ENCODE measurements at places on chromosomes 5 and 9.
A peak's percentile ranks its signal among the peaks of the same experiment; 100 is the strongest.

GRCh38 chr9:79526149-79526672 lies 45.6 kb upstream of the TLE4 start:
- DNase-seq: no peak

DNA sequence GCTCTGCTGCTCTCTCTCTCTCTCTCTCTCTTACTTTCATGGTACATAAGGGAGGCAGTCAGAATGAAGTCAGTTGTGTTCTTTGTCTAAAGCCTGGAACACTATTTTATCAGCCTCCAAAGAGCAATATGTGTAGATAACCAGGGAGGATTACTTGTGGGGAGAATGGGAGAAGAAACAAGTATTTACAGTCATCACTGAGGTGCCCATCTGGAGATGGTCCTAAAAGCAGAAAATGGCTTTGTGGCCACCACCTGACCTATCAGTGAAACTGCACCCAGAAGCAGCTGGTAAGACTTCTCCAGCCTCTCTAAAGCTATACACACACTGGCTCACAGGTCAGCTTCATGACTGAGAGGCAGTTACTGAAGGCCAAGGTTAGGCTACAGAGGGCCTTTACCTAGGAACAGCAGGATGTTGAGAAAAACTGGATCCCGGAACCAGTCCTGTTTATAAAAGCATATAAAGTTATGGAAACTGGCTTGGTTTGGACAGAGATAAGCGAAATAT lies 75.1 kb downstream of the MRPS27 start:
- no peak for DNase-seq

DNA sequence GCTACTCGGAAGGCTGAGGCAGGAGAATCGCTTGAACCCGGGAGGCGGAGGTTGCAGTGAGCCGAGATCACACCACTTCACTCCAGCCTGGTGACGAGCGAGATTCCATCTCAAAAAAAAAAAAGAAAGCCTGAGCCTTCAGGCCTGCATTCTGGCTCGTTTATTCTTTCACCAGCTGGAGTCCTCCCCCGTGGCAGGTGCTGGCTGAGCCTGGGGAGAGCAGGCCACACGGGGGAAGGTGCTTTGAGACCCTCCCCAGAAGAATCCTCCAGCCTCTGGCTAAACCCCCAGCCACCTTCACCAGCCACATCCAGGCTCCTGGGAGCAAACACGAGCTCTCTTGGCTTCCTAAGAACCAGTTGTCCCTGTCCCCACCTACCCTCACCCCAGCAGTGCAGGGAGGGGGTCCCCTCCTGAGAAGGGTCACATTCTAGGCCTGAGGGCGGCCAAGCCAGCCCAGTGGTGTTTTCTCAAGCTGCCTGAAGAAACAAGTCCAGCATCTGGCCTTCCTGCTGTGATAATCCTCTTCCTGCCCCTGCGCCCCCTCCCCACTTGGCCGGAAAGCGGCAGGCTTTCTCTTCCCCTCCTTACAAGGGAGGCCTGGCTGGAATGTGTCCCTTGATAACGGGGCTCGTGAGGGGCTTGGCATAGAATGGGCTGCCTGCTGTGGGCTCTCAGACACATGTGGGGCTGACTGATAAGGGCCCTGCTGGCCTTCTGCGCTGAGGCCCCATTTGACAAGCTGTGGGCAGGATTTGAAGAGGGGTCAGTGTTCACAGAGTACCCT lies 41.5 kb downstream of the PLPP7 start:
- peak; percentile 7 for DNase-seq

DNA sequence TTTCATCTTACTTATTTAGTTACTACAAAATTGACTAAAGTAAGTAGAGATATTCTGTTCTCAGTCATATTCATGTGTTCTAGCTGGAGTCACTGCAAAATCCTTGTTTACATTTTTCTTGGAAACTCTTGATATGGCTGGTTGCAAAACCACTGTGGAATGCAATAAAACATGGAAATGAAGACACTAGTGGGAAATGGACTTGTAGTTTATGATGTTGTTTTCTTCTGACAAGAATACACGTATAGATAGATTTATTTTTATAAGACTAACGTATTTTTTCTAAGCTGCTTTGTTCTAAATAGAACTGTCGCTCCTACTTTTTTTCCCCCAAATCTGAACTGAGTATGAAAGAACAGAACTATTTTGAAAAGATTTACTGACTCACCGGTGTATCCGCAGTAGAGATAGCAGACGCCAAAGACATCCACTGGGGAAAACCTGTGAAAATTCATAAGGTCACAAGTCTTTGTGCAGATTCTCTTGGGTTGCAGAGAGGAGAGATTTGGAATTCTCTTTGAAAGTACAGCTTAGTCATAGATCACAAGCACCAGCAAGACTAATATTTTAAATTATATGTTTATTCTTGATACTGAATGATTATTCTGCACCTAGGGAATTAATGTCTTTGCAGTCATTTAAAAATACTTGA lies 119.6 kb upstream of the TAF11L2 start:
- DNase-seq: no peak

- no peak for DNase-seq
Measured at GRCh38 chr5:150593593-150593992, 46.9 kb upstream of the SYNPO start.

- DNase-seq: no peak
Measured at GRCh38 chr5:12175914-12176585, 271.8 kb upstream of the CTNND2 start.

DNA sequence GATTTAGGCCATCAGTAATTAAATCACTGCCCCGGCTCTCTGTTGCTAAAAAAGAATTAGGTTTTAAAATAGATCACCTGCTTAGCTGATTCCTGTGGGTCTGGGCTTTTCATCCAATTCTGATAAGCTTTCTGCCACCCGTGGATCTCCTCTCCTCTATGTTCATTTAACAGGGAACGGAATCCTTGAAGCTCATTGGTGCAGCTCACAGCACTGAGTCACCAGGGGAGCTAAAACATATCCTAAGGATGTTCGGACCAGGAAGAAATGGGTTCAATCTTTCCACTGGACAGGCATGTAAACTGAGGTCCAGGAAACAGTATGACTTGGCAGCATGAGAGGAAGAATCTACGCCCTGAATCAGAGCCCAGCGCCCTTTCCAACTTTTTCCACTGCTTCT lies 267.1 kb upstream of the GRIA1 start:
- no peak for DNase-seq

- no peak for DNase-seq
Measured at GRCh38 chr9:121225240-121225639, 23.6 kb upstream of the RAB14 start.

- DNase-seq: no peak
Measured at GRCh38 chr9:28332648-28333047, 759.4 kb upstream of the C9orf72 start.

DNA sequence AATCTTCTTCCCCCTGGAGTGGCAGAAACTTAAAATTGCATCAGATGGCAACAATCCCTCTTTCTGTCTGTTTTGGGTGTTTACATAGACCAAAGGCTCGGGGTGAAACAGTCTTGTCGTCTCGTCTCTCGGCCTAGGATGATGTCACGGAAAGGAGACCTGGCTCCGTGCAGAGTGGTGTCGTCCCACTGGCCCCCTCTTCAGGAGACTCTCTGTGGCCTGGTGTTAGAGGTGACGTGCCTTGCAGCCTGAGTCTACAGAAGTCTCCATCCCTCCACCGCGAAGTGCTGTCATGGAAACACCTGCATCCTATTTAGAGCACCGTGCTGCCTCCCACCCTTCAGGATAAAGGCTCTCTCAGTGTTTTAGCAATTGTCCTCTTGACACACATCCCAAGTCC lies 409.7 kb downstream of the IRX1 start:
- DNase-seq: no peak

GRCh38 chr9:121985792-121986494 lies 107.2 kb downstream of the TTLL11 start:
- no peak for DNase-seq

DNA sequence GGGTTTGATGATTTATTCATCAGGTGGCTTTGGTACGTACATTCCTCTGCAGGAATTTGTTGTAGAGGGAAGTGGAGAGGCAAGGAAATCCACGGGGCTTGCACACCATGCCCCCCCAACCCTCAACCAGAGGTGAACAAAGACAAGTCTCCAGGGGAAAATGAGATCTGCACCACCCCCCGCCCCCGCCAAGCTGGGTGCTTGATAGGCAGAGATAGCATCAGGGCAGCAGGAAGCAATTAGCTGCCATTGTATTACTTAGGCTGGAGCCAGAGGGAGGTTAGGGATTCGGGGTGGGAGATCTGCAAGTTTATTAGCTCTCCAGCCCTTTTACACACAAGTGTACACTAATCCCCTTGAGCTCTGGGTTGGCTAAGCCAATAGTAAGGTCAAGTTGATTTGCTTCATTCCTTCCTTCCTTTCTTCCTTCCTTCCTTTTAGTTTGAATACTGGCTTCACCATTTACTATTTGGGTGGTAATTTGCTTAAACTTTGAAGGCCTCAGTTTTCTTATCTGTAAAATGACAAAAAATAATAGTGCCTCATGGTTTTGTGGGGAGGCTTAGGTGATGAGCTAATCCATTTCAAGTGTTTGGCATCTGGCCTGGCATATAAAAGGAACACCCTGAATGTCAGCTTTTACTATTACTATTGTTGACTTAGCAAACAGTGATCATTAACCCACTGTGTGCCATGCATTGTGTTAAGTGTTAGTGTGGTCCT lies 34.1 kb downstream of the SPRY4 start:
- DNase-seq: no peak

GRCh38 chr5:79859588-79859987 lies 131.5 kb downstream of the MTX3 start:
- DNase-seq: no peak

- DNase-seq: no peak
Measured at GRCh38 chr5:173665326-173665725, 48.9 kb upstream of the BOD1 start.

GRCh38 chr9:134059661-134060395 lies 8.0 kb downstream of the BRD3 start:
- peak; percentile 41 for DNase-seq

GRCh38 chr9:95989297-95989696 lies 113.8 kb downstream of the ERCC6L2 start:
- no peak for DNase-seq

GRCh38 chr5:17216974-17217492 lies 398 bp upstream of the BASP1 start:
- peak; percentile 35 for DNase-seq

- DNase-seq: no peak
Measured at GRCh38 chr9:90420768-90421513, 221.7 kb downstream of the DIRAS2 start.

DNA sequence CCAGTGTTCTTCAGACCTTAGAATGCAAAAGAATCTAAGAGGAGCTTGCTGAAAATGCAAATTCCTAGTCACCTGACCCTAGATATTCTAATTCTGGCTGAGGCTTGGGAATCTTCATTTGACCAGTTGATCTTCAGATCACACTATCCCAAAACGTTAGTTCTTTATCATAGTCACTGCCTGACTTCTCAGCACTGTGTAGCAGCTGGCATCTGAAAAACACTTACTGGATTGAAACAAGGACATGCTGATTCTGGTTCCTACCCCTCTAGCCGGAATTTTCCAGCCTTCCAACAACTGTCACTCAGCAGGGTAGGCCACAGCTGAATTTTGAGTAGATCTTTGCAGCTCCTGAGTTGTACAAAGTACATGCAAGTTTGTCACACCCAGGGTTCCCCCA lies 72.2 kb downstream of the EBF1 start:
- no peak for DNase-seq

DNA sequence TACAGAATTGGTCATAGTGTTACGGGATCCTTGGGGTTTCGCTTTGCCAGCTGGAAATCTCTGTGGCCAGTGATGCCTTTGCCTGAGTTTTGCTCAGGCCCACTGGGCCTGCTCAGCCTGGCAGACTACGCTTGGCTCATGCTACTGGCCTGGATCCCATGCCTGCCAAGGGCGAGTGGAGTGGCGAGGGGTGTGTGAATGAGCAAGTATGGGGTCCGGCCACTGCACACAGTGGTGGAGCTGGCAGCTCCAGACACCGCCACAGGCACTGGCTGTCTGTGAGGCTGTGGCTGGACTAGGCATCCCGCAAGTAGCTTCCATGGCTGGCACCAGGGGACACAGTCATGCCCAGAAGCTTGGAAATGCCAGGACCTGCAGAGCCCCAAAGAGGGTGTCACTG lies 240.3 kb downstream of the ARRDC3 start:
- DNase-seq: no peak

GRCh38 chr9:125883565-125884217 lies 136.5 kb downstream of the PBX3 start:
- no peak for DNase-seq

DNA sequence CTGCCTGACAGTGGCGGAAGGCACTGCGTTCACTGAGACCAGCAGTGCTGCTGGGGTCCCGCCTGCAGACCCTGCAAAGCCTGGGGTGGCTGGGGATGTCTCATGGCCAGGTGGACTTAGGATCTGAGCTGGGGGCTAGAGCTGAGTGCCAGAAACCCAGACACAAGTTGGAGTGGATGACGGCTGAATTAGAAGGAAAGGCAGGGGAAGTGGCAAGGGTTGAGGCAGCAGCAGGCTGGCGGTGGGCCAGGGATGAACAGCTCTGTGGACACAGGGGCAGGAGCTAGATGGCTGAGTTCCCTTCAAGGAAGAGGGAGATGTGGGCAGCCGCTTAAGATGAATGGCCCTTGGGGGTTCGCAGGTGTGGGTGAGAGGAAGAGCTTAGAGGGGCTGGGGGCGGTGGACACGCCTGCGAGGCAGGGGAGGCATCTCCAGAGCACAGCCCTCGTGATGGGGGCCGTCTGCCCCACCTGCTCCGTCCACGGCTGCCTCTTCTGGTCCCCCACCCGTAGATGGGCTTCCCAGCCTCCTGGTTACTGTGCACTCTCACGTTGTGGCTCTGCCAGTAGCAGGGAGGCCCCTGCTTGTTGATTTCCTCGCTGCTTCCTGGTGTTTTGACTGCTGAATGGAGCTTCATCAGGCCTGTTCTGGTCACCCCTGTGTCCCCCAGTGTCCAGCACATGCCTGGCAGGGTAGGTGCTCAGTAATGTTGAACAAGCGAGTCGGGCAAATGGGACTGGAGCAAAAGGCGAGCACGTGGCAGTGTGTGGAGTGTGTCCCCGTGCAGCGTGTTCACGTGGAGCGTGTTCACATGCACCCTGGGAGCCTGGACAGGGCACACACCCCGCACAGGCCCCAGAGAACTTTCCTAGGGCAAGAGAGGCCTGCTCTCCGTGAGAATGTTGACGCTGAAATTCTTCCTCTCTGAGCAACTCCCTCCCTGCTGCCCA lies 168.2 kb downstream of the CACNA1B start:
- DNase-seq: peak; percentile 15

DNA sequence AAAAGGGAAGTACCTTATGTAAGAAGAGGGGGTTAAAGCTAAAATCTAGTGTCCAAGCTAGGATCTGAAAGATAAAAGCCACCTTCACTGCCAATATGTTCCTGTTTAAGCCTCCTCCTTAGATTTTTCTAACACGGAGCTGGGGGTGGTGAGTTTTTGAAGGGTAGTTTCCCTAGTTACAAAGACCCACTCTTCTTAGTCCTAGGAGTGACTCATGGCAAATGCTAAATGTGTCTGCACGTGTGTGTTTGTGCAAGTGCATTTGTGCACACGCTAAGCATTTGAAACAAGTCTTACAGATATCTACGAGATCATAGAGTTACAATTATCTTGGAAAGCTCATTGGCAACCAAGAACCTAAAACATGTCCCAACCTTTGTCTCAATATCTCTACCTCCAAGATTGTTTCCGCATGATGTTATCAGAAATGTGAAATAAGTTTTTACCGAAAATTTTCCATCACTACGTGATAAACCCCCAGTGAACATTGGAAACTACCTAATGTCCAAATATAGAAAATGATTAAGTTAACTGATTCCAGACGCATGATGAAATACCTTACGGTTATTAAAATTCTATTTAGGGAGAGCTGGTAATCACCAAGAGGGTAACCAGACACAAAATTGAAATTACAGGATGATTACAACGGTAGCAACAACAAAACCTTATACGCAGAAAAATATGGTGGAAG lies 78.0 kb upstream of the HRH2 start:
- DNase-seq: no peak

Measured in 8988T (cell line).